Heart left ventricle (tissue), 16 donors: ENCODE measurements at places on chromosomes 11 and 22.

- DNase-seq = no peak
These were observed 208.4 kb downstream of the MAML2 start for GRCh38 chr11:96134602-96135001.

- DNase-seq = no peak
These were observed 8.8 kb downstream of the RRAS2 start for GRCh38 chr11:14350215-14350614.

DNA sequence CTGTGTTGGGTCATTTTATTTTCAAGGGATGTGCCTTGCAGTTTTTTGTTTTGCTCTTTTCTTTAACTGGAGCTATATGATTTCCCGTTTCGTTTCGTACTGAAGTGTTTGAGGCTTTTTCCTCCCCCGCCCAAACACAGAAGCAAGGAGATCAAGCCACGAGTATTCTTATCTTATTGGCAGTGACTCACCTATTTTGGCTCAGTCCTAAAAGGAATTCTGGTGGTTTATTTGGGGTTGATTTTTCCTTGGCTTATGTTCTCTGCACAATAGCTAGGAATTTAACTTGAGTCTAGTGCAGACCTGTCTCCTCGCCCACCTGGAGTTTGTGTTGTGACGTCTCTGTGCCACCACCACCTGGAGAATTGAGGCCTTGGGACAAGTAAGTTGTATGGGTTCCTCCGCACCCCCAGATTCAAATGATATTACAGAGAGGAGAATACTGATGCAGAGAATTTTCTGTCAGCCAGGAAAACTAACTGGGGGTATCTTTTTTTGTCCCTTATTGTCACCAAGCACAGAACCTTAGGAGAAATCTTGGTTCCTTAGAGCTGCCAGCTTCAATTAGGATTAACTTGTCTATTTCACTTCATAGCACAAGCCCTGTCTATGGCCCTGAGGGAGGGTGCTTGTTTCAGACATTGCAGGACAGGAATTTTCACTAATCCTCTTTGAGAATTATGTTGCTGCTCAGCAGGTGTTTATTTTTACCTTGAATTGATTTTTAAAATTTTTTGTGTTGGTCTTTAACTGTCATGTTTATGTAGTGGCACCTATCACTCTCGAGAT lies 90.4 kb upstream of the BIRC3 start:
- DNase-seq = no peak

DNA sequence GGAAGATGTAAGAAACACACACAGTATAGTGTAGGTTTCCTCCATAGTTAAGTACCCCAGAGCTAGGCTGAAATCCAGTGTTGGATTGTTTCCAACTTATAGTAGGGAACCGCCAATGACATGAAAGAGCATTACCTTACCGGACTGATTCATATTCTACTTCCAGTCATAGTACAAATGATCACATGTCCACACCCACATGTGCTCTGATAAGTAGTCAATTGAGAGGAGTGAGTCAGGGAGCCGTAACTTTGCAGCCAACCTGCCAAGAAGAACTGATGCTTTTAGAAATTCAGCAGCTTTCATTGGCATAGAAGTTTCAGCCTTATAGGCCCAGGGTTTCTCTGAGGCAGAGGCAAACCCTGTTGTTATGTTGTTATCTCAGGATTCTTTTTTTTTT lies 240.6 kb downstream of the ETS1 start:
- DNase-seq = no peak

GRCh38 chr11:71112454-71112853 lies 139.9 kb downstream of the SHANK2 start:
- no peak for DNase-seq
